ENCODE measurements at places on chromosomes 2 and 18.
A peak's percentile ranks its signal among the peaks of the same experiment; 100 is the strongest.

DNA sequence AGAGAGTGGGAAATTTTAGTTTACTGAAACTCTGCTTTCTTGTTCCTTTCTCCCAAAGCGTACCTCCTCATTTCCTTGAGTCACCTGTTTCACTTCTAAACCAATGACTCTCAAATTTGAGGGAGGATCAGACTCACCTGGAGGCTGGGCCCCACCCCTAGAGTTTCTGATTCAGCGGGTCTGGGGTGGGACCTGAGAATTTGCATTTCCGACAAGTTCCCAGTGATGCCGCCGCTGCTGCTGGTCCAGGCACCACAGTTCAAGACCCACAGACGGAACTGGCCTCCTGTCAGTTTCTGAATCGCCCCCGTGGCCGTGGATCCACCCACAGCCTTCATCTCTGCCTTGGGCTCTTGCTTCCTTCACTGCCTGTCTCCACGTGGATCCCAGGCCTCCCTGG is 44.9 kb upstream of the PELI1 start:
- DNase-seq: no peak

GRCh38 chr2:134145519-134145918 is 108.4 kb upstream of the MGAT5 start:
- DNase-seq: no peak

DNA sequence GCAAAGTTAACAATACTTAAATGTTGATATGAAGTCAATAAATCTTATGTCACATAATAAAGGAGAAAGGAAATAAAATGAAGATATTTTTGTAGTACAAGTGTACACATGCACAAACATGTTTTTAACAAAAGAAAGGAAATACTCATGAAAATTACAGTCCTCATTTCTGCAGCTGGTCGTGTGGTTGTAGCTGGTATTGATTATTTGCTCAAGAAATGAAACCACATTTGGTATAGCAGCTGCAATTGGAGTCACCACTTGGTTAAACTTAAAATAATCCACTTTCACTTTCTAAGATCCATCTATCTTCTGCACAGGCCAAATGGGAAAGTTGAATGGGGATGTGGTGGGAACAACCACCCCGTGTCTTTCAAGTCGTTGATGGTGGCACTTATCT is 580.5 kb upstream of the NRXN1 start:
- DNase-seq: no peak

DNA sequence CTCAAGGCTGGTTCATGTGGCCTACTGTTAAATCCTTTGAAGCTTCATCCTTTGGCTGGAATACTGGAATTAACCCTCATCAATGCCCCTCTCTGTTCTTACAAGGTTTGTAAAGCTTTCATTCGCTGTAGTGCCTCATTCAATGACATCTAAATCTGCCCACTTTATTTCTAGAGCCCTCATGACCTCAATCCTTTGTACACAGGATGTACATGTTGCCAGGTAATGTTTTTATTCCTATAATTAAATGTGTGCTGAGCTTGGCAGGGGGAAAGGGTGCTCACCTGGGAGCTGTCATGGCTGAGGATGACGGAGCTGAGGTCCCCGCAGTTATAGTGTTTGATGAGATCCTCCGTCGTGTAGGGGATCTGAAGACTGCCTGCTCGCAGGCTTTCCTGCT is 39.3 kb downstream of the TRABD2A start:
- no peak for DNase-seq

- DNase-seq: no peak
Measured at GRCh38 chr2:138496096-138496651, 5.4 kb upstream of the SPOPL start.

- no peak for DNase-seq
Measured at GRCh38 chr2:100234141-100234540, 88.2 kb downstream of the LONRF2 start.

- DNase-seq: no peak
Measured at GRCh38 chr18:31244771-31245394, 73.1 kb upstream of the DSG1 start.

- DNase-seq: no peak
Measured at GRCh38 chr2:167987026-167987425, 260.4 kb downstream of the STK39 start.

DNA sequence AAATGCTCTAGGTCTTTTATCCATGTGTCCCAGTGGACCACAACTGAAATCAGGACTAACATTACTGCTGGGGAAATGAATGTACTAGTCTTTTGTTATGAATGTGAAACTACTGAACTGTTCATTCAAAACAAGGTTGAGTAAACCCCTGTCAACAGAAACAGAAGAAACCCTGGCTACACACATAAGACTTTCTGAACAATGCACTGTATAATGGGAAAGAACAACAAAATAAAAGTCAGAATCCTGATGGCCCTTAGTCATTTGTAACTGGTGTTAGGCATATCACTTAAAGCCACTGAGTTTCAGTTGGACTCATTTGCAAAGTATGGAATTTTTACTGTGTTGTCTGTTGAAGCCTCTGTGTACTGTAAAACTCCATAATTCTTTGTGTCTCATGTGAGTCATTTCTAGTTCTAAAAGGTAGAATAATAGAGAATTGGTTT is 77.0 kb upstream of the UBXN4 start:
- DNase-seq: no peak

- no peak for DNase-seq
Measured at GRCh38 chr2:120602251-120602650, 133.4 kb upstream of the GLI2 start.

DNA sequence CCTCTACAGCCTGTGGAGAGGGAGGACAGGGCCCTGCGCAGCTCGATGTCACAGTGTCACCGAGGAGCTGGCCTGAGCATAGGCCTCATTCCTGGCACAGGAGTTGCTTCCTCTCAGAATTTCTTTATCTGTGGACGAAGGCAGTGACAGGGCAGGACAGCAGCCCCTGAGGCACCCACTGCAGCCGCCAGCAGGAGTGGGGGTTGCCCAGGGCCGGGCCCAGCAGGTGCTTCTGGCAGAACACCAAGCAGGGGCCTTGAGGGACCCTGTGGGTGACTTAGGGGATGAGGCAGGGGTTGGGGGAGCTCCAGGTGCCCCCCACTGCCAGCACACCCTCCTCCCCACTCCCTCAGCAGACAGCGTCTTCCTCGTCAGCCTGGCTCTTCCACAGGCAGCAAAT is 290.0 kb downstream of the PHLPP1 start:
- DNase-seq: no peak

DNA sequence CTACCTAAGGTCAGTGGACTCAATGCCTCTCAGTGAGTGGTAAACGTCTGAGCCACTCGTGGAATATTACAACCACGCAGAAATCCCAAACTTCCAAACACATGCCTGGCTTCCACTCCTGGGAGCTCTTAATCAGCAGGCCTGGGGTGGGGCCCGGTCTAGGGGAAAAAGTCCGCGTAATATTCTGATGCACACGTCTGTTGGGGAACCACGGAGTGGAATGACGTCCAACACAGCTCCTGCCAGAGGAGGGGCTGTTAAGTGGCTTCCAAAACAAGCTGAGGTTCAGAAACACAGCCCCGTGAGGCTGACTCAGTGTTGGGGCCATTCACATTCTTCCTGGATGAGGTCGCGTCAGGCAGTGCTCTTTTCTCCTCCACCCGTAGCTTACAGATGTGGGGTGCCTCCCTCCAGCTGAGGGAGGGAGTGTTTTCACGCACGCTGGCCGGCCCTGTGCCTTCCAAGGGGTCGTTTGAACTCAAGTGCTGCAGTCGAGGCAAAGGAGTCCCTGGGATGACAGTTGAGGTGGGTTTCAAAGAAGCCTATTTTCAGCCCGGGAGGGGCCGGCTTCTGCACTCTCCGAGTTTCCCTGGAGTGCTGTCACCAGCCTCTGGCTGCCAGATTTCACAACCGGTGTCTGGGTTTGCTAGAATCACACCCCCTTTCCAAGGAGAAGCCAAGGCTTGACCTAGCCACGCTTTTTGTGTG is 73.1 kb downstream of the ACKR3 start:
- no peak for DNase-seq

- DNase-seq: no peak
Measured at GRCh38 chr2:228181098-228182019, at the start of gene SPHKAP. Gene SPHKAP, minus strand, starts transcription at chr2:228181687. Its CDS starts 89 bp downstream, at chr2:228181598.

DNA sequence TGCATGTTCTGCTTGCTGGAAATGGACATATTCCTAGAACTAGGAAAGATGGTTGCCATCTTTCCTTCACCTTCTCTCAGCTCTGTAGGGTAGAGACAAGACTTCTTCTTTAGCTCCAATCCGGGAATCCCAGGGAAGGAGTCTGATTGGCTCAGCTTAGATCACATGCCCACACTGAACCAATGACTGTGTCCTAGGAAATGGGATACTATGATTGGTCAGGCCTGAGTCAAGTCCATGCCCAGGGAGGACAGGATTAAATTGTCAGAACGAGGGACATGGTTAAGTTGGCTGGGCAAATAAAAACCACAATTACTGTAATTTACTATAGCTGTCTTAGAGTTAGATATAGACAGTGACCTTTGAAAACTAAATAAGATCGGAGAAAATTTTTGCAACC is 31.4 kb downstream of the SEMA4F start:
- DNase-seq: no peak

DNA sequence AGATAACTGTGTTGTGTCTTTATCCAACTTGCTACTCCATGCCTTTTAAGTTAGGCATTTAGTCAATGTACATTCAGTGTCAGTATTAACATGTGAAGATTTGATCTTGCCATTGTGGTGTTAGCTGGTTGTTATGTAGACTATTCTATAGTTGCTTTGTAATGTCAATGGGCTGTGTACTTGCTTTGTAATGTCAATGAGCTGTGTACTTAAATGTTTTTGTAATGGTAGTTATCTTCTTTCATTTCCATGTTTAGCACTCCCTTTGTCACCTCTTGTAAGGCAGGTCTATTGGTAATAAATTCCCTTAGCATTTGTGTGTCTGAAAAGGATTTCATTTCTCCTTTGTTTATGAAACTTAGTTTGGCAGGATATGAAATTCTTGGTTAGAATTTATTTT is 53.4 kb downstream of the MC4R start:
- no peak for DNase-seq

GRCh38 chr2:176585791-176586190 is 316.5 kb downstream of the MTX2 start:
- no peak for DNase-seq

DNA sequence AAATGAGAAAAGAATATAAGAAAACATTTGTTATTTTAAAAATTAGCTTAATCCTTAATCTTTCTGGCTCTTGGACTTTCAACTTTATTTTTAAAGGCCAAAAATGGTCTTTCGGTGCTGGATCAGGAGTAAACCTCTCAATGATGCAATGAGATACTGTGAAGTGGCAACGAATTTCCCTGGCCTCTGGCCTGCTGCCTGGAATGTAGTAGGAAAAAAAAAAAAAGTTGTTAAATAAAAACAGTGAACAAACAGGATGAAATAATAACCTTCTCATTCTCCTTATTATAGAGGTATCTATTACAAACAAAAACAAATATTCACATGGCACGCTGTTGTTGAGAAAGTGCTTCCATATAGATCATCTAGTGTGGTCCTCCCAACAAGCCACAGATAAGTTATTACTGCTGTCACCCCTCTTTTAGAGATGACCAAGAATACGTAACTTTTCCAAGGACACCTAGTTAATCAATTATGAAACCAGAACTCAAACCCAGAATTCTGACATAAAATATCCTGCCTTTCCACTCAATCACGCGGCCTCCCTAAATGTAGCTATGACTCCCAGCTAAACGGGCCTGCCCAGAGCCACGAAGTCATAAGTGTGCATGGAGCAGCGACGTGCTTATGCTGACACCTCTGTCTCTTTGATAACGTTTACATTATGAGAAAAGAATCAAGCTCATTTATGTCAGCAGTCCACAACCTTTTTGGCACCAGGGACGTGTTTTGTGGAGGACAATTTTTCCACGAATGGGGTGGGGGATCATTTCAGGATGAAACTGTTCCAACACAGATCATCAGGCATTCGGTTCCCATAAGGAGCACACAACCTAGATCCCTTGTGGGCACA is 170.9 kb downstream of the BCL2 start:
- peak; percentile 72 for DNase-seq

DNA sequence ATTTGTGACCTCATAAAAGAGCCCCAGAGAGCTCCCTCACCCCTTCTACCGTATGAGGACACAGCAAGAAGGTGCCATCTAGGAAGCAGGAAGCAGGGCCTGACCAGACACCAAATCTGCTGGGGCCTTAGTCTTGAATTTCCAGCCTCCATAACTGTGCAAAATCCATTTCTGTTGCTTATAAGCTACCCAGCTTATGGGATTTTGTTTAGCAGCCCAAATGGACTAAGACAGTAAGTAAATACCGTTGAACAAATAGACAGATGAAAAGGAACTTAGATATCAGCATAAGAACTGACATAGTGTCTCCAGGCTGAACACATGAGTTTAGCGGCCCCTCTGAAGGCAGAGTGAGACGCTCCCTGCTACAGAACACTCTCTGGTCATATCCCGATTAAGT is 130.9 kb downstream of the UXS1 start:
- DNase-seq: no peak

DNA sequence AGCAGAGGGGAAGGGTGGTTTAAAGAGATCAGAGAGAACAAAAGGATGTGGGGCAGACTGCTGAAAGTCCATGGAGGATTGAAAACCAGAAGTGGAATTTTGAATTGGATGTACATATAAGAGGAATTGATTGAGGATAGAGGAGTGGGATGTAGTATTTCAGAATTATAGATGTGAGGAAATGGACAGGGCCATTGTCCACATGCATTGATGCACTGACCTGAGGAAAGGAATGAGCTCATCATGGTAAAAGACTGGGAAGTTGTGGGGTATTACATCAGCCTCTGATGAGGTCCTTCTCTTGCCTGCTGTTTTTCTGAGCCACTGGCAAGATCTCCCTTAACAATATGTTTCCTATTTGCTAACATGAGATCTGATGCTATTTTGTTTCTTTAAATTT is 365.7 kb upstream of the FANCL start:
- no peak for DNase-seq

GRCh38 chr18:13611601-13612195 is 114.7 kb downstream of the FAM210A start:
- DNase-seq: peak; percentile 61

DNA sequence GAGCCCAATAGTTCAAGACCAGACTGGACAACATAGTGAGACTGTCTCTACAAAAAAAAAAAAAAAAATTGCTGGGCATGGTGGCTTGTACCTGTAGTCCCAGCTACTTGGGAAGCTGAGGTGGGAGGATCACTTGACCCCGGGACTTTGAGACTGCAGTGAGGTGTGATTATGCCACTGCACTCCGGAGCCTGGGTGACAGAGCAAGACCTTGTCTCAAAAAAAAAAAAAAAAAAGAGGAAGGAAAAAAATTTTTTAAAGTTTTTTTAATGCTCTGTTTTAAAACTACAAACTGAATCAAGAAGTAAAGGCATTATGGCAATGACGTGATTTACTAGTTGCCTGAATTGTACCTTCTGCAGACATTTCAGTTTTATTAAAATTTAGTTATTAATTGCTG is 54.5 kb upstream of the ZDBF2 start:
- no peak for DNase-seq

Measured in DMS79 treated with DMSO at 0.1 percent for 48 hours (cell line).